CD4-positive, alpha-beta T cell treated with Interleukin-17A for 1 hour (primary cell): ENCODE measurements at places on chromosomes 3 and 15.

- no peak for DNase-seq
These were observed 216.8 kb downstream of the RSL24D1 start for GRCh38 chr15:54979964-54980363.

DNA sequence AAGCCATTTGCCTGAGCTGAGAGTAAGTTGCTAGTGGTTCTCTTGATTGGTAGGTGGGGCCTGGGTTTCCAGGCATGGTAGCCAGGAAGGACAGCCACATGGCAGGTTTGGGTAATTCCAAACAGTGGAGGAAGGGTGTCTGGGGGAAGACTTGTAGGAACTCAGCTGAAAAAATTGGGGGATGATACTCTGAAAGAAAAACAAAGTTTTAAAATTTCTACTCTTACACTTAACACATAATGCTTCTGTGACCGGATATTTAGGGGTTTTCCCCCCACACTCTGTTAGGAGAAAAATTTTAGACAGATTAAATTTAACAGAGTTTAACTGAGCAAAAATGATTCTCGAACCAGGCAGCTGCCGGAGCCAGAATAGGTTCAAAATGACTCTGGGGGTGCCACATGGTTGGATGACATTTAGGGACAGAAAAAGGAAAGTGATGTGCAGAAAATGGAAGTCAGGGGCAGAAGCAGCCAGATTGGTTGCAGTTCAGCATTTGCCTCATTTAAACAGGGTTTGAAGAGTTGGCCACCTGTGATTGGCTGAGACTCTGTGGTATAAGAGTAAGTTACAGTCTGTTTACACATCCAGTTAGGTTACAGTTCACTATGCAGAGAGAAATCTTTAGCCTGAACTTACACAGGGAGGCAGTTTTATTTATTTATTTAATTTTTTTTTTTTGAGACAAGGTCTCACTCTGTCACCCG, 8.1 kb downstream of the B2M start:
- DNase-seq, result peak; percentile 87

GRCh38 chr15:59543721-59544547, 67.6 kb upstream of the GCNT3 start:
- DNase-seq, result no peak

DNA sequence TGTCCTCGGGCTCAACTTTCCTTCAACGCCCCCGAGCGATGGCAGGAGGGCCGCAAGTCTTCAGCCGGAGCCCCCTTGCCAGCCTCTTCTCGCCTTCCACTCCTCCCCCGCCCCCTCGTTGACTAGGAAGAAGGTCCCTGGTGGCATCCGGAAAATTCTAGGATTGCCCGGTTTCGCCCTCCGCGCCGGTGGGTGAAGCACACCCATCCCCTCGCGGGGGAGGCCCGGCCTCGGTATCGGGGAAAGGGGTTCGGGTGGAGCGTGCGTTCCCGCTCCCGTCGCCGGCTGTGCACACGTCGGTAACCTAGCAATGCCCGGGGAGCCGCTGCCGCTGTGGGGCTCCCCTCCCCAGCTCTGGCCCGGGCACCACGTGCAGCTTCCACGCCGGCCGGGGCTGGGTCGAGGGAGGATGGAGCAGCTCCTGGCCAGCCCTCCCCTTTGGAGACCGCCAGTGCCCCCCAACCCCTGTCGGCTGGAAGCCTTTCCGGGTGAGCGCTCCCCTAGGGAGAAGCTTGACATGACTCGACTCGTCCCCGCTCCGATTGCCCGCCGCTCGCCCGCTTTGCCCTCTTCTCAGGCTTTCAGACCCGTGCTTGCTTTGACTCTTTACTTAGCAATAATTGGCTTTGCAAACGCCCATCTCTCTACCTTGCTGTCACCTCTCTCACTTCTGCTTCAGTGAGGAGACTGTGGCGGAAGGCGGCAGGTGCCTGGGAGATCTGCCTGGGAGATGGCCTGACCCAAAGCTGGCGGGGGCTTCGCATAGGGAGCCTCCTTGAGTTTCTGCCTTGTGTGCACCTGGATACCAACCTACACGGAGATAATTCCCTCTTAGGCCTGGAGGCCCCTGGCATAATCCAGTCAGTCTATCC, 1.3 kb downstream of the CACNA1D start:
- no peak for DNase-seq

GRCh38 chr15:94791008-94791407, 559.6 kb downstream of the MCTP2 start:
- no peak for DNase-seq

DNA sequence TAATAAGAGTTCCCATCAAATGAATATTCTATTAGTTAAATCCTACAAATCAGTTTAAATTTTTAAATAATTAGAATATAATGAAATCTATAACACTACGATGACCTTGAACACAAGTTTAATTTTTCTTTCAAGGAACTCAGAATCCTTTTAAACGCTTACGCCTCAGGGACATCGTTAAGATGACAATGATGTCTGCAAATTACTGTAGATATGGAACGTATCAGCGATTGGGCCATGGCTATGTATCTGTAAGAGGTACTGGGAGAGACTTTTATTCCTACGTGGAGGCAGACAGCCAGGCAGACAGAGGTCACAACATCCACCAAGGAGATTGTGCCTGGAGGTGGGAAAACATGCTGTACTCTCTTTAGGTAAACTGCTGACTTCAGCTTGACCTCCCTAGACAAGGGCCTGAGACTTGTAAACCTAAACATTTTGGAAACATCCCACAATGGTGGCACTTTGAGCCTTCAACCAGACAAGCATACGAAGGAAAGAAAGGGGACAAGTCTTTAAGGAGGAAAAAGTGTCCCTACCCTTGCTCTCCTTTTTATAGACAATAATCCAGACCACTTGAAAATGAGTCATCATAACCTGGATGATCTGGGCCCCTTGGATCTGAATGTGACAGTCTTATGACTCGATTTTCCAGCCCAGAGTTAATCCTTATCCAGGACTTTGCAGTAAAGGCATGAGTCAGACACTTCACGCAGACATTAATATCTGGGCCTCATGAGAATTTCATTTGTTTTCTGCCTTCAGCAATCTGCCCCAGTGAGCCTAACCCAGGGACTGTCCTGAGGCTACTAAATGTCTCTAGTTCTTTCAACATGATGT, 6.8 kb upstream of the LDHAL6B start:
- DNase-seq, result no peak

GRCh38 chr3:51436998-51437639, 46.0 kb downstream of the RBM15B start:
- DNase-seq, result no peak

- no peak for DNase-seq
These were observed 111.2 kb downstream of the IL12A start for GRCh38 chr3:160099834-160100233.

GRCh38 chr15:39837454-39837853, 54.8 kb upstream of the FSIP1 start:
- DNase-seq, result no peak

DNA sequence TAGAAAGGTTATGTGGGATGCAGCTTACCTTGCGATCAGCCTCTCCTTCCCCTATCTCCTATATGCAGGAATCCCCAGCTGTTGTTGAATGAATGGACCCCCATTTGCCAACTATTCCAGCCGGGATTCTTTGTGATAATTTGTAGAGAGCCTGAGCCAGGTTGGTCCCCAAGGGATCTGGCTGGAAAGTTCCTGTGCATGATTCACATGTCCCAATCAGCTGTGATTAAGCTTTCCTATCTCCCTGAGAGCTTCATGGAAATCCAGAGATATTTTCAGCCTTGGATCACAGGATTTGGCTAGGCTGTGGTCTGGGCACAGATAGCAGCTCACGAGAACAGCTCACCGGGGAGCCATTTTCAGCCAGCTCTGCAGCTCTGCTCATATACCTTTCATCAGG, 76.7 kb downstream of the ARNT2 start:
- DNase-seq, result no peak

DNA sequence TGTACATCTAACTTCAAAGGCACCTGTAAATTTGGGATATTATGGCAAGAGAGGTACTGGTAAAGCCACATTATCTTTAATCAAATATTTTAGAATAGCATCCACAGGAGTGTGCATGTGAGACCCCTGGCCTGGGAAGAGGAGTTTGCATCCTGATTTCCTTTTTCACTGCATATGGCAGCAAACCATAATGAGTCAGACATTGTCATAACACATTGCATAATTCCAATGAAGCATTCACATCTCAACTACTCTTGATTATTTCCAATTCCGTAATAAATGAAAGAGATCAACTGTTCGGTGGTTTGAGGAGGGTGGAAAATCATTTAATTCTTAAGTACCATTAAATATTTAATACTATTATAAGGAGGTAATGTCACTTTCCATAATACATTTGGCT, 215.0 kb downstream of the MECOM start:
- no peak for DNase-seq

DNA sequence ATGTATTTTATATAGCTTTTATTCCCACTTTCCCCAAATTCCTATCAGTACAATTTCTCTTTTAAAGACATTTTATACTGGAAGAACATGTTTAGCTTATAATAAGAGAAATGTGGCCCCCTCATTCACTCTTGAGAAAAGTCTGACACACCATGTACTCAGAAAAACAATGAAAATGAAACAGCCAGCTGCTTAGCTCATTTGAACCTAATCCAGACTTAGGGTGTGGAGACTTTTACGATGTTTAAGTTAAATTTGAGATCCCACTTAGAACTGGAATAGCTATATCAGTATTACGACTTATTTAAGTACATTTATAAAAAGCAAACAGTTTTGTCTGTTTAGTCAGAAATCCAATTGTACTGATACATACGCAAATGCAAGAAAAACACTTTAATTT, 252.3 kb upstream of the ARRDC4 start:
- no peak for DNase-seq

- peak; percentile 20 for DNase-seq
These were observed 8.7 kb downstream of the WDR82 start for GRCh38 chr3:52269776-52270175.

- peak; percentile 96 for DNase-seq
These were observed 19.7 kb downstream of the TMEM43 start for GRCh38 chr3:14144423-14145075.

GRCh38 chr3:31733234-31733667, 200.5 kb downstream of the STT3B start:
- DNase-seq, result no peak
